ENCODE measurements at places on chromosomes 3 and 15. TPM values are rescaled to one million over a fixed set of nuclear protein-coding genes. Genes with fewer than 3 reads are reported as not detected.

The DLEC1 gene
- total RNA-seq = 1.9 TPM

The ZNF385D gene
- total RNA-seq = 18.5 TPM

The C2CD4B gene
- 12.1 TPM for total RNA-seq

The SPINK8 gene
- total RNA-seq = not detected

The EPHB1 gene
- total RNA-seq = 1.9 TPM

The FBXL22 gene
- total RNA-seq = 1.0 TPM

The DOCK3 gene
- 0.51 TPM for total RNA-seq

The AHSG gene
- total RNA-seq = not detected

The RARRES1 gene
- total RNA-seq = 578 TPM

The LYZL4 gene
- not detected for total RNA-seq

The CLSTN2 gene
- total RNA-seq = 44.1 TPM

The ARNT2 gene
- 1.8 TPM for total RNA-seq

The SCN11A gene
- 0.32 TPM for total RNA-seq

The FMN1 gene
- total RNA-seq = 37.1 TPM

The LTK gene
- 0.77 TPM for total RNA-seq

The ERICH6 gene
- 0.29 TPM for total RNA-seq

The P2RY12 gene
- total RNA-seq = 5.7 TPM

The MYO5A gene
- 67.8 TPM for total RNA-seq

The UBE2E1 gene
- total RNA-seq = 93.7 TPM

The PIGZ gene
- total RNA-seq = 10.2 TPM

The KLF15 gene
- 53.8 TPM for total RNA-seq

The FYCO1 gene
- 43.5 TPM for total RNA-seq

The IL17RB gene
- total RNA-seq = not detected

The STX19 gene
- not detected for total RNA-seq

The TMCO5A gene
- total RNA-seq = not detected

The NEK10 gene
- total RNA-seq = 0.87 TPM

The GP9 gene
- total RNA-seq = not detected

The HESX1 gene
- total RNA-seq = not detected

The FRG2C gene
- total RNA-seq = not detected

The DIS3L gene
- 43.5 TPM for total RNA-seq

The ARIH2 gene
- 92.3 TPM for total RNA-seq

The IMPG2 gene
- total RNA-seq = 0.13 TPM

The CYP19A1 gene
- 8.0 TPM for total RNA-seq

The PLS1 gene
- 1.2 TPM for total RNA-seq

The SUCNR1 gene
- 1.8 TPM for total RNA-seq

The CLDN18 gene
- total RNA-seq = not detected

The KCNAB1 gene
- 3.6 TPM for total RNA-seq
